ENCODE measurements at places on chromosomes 2 and 18.

DNA sequence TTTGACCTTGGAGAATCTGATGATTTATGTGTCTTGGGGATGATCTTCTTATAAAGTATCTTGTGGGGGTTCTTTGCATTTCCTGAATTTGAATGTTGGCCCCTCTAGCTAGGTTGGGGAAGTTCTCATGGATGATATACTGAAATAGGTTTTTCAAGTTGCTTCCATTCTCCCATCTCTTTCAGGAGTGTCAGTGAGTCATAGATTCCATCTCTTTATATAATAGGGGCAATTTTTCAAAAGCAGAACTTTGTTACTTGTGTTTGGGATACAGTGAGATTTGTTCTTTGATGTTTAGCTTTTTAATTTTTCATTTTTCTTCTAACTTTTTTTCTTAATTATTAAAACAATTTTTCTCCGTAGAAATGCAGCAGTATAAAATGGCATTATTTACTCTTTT lies 19.4 kb downstream of the TMEM87B start:
- no peak overlapping the region for H3K27ac ChIP-seq
- no peak overlapping the region for H3K4me3 ChIP-seq
- no peaks in the 10 kb centered on the region for H3K4me1 ChIP-seq
- H3K27me3 ChIP-seq, result no peaks in the 10 kb centered on the region
- DNase-seq, result no peak

DNA sequence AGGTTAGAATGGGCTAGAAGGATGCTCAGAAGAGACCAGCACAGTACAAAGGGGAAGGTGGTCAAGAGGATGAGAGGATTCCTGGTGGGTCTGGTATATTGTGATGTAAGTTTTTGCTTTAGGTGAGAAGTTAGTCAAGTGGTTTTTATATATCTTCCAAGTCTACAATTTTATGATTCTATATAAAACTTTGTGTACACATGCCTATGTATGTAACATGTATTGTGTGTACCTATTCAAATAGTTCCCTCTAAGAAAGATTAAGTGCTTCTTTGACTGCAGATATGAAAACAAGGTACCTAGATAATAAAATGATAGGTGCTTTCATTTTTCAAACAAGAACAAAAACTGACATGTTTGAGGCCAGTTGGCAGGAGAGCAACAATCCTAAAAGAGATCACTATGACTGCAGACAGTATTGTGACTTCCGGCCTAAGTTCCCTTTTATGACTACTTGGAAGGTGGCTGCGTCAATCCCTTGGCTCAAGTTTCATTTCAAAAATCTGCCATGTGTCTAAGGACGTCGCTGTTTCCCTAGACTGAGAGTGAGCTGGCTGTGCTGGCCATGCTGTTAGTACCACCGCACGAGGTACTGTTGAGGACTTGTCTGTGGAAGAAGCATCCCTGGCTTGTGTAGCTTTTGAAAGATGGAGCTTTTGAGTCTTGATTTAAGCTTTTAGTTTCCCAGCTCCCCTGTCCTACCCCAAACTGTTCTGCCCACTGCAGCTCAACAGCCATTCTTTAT lies 123.1 kb downstream of the PRPF40A start:
- no peak for DNase-seq
- no peaks in the 10 kb centered on the region for H3K4me1 ChIP-seq

DNA sequence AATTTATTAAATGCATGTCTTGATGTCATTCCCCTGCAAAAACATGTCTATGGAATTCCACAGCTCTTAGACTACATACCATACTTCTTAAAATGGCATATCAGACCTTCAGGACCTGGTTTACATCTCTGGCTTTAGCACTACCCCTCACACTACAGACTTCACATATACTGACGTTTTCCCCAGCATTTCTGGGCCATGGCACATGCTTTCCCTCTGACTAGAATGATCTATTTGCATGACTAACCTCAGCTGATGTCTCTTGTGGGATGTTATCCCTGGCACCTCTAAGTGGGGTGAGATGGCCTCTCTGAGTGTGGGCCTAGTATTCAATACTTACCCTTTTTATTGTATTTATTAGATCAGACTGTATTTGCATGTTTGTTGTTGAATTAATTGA lies 381.6 kb downstream of the ERBB4 start:
- no peaks in the 10 kb centered on the region for H3K4me1 ChIP-seq
- DNase-seq, result no peak
- H3K4me3 ChIP-seq, result no peak overlapping the region
- H3K27ac ChIP-seq, result no peak overlapping the region

DNA sequence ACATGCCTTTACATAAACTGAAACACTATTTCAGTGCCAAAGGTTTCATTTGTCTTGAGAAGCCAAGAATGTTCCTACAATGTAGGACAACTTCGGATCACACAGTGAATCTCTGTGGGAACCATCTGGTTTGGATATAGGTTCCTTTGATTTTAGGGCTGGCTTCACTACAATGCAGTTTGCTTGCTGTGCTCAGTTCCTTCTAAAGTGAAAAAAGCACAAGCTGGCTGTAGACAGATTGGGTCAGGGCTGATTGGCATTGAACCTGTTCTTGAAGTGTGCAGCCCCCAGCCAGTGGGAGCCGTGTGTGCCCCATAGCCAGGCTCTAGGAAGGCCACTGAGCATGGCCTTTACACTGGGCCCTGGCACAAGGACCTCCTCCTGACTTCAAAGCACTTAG lies 167.9 kb upstream of the HNRNPA3 start:
- no peak for DNase-seq
- no peak overlapping the region for H3K4me3 ChIP-seq
- H3K27me3 ChIP-seq, result peaks cover 14% of the 10 kb centered on the region
- H3K36me3 ChIP-seq, result no peaks in the 10 kb centered on the region
- H3K27ac ChIP-seq, result no peak overlapping the region

DNA sequence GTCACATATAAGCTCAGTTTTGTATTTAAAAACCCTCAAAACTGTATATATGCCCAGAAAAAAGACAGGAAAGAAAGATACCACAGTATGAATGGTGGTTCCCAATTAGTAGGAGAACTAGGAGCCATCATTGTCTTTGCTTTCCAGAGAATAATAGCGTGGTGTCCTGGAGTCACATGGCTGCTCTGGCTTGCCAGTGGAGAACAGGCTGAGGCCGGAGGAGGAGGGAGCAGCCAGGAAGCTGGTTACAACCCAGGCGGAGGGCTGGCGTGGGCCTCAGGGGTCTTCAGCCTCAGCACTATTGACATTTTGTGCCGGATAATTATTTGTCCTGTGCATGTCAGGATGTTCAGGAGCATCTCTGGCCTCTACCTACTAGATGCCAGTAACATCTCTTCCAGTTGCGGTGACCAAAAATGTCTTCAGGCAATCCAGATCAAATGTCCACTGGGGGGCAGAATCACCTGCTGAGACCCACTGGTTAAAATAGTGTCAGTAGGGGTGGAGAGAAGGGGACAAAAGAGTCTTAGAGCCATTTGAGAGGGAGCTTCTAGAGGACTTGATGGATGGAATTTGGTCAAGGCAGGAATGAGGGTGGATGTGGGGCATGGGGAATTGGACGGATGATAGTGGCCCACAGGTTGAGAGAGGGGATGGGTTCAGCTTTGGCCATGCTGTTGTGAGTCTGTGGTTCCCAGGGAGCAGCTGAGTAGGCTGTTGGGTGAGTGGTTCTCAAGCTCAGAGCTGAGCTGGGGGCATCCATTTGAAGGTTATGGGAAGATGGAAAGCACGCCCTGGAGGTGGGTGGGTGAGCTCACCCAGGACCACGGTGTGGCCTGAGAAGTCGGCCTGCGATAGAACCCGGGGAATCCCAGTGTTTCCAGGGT lies 144.9 kb downstream of the AGAP1 start:
- no peaks in the 10 kb centered on the region for H3K36me3 ChIP-seq
- H3K4me3 ChIP-seq, result no peak overlapping the region
- no peaks in the 10 kb centered on the region for H3K27me3 ChIP-seq
- no peak for DNase-seq
- peak overlapping the region; percentile 47 for H3K27ac ChIP-seq

DNA sequence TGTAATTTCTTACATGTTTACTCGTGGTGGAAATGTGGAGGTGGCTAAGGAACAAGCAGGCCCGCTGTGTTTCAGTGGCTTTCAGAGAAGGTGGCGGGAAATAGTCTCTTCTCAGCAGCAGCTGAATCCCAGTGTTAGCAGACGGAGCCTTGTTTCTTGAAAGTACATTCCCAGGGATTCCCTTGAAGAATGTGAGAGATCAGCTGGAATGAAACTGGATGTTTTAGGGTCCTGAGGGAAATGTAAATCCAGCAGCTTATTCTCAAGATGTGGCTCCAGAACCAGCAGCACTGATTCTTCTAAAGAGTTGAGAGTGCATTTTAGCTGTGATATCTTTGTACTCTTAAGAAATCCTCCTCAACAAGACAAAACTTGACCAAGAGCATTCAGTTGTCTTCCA lies 59.1 kb downstream of the CDC42EP3 start:
- H3K36me3 ChIP-seq, result no peaks in the 10 kb centered on the region
- H3K27me3 ChIP-seq, result no peaks in the 10 kb centered on the region
- no peak for DNase-seq
- no peak overlapping the region for H3K4me3 ChIP-seq

GRCh38 chr2:144419218-144419617 lies 100.7 kb downstream of the ZEB2 start:
- H3K36me3 ChIP-seq, result no peaks in the 10 kb centered on the region
- no peaks in the 10 kb centered on the region for H3K27me3 ChIP-seq
- DNase-seq, result no peak
- H3K4me3 ChIP-seq, result no peak overlapping the region
- H3K4me1 ChIP-seq, result no peaks in the 10 kb centered on the region

DNA sequence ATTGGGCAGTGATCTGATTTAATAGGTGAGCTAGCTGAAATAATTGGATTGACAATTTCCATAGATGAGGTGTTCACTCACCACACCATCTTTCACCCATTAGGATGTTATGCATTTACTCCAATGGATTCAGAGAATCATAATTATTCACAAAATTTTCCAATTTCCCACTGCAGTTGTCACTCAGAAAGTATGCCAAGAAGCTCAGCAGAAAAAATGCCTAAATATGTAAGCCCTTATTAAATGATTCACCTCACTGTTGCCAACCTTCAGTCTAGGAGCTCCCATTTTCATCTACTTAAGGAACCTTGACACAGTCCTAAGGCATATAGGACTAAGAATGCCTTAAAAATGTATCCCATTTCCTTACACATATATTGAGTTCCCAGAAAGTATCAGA lies 94.3 kb downstream of the MBD2 start:
- H3K4me3 ChIP-seq, result no peak overlapping the region
- no peak for DNase-seq
- no peaks in the 10 kb centered on the region for H3K36me3 ChIP-seq
- H3K27me3 ChIP-seq, result no peaks in the 10 kb centered on the region

DNA sequence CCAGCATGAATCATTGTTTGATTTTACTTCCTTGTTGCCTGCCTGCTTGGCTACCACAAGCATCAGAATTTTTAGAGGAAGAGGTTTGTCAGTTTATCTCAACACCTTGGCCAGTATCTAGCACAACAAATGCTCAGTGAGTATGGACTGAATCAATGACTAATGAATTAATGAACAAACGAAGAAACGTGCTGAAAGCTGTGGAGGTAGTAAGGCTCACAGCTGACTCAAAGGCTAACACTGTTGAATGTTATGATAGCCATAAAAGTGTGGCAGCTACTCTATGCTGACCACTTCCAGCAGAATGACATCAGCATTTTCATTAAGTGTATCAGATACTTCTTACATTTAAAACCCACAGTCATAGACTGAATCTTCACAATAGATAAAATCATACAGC lies 543.4 kb downstream of the IRS1 start:
- no peaks in the 10 kb centered on the region for H3K27me3 ChIP-seq
- no peaks in the 10 kb centered on the region for H3K4me1 ChIP-seq
- no peak for DNase-seq
- no peak overlapping the region for H3K27ac ChIP-seq
- H3K4me3 ChIP-seq, result no peak overlapping the region

DNA sequence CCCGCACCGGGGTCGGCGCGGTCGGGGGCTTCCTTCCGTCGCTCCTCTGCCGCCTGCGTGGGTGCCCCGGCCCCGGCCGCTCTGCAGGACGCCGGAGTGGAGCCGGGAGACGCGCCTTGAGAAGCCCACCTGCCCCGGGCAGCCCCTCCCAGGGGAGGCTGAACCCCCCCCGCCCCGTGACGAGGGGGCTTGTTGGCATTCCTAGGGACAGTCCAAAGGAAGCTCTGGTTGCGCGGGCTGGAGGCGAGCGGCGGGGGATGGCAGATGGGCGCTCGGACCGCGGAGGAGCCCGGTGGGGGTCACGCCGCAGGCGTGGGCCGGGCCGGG lies 133.5 kb upstream of the MGAT5 start:
- H3K36me3 ChIP-seq, result no peaks in the 10 kb centered on the region
- peak overlapping the region; percentile 97 for H3K27ac ChIP-seq
- no peaks in the 10 kb centered on the region for H3K27me3 ChIP-seq
- DNase-seq, result peak; percentile 63
- peak overlapping the region; percentile 88 for H3K4me3 ChIP-seq

DNA sequence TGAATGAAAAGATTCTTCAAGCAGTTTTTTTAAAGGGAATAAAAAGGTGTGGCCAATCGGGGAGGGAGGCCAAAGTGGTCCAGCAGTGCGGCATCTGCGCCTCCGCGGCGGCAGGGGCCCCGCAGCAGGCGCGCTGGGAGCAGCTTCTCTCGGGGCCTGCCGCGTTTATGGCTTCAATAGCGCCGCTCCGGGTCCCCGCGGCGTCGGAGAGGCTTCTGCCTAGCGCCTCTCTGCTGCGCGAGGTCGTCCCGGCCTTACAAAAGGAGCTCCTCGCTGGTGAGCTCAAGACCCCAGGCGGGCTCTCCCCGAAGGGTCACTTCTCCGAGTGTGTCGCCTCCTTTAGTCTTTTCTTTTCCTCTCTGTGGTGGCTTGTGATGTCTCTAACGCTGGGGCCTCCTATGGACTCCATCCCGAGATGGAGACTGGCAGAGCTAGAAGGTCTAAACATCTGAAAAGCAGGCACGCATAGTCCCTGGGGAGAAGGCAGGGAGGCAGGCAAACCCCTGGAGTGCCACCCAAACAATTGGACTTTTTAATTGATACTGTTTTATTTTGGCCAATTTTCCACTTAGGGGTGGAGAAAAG lies 67.1 kb downstream of the SUMO1 start:
- no peak overlapping the region for H3K27ac ChIP-seq
- H3K36me3 ChIP-seq, result no peaks in the 10 kb centered on the region
- H3K4me3 ChIP-seq, result no peak overlapping the region
- peaks cover 4% of the 10 kb centered on the region for H3K4me1 ChIP-seq
- H3K27me3 ChIP-seq, result no peaks in the 10 kb centered on the region

- no peaks in the 10 kb centered on the region for H3K4me1 ChIP-seq
- no peak overlapping the region for H3K4me3 ChIP-seq
- no peaks in the 10 kb centered on the region for H3K36me3 ChIP-seq
- no peaks in the 10 kb centered on the region for H3K27me3 ChIP-seq
- DNase-seq, result peak; percentile 63
These were observed 104.2 kb downstream of the SH3BP4 start for GRCh38 chr2:235055891-235056516.

GRCh38 chr2:182545420-182546167 lies 118.8 kb upstream of the PDE1A start:
- no peaks in the 10 kb centered on the region for H3K4me1 ChIP-seq
- no peaks in the 10 kb centered on the region for H3K36me3 ChIP-seq
- H3K27me3 ChIP-seq, result no peaks in the 10 kb centered on the region
- no peak overlapping the region for H3K4me3 ChIP-seq
- no peak overlapping the region for H3K27ac ChIP-seq

Data from small intestine (tissue), 16 donors.